Omental fat pad (tissue), 4 donors: ENCODE measurements at places on chromosomes 16 and 17. TPM values are rescaled to one million over a fixed set of nuclear protein-coding genes. Genes with fewer than 3 reads are reported as not detected.

Gene MYH1
- not detected for total RNA-seq

DNA sequence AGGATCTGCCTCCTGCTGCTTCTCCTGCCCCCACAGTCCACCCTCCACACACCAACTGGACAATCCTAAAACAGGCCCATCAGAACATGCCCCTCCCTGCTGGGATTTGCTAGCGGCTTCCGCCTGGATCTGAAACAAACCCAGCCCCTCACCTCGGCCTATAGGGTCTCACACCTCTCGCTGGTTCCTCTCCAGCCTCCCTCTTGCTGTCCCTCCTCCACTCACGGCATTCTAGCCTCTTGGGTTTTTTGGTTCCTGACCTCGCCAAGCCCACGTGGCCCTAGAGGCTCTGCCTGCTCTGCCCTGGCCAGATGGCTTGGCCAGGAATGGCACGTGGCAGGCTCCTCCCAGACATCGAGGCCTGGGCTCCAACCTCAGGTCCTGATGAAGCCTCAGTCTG is 15.7 kb upstream of the MTSS2 start:
- DNase-seq, result no peak

GRCh38 chr17:77493901-77494663 is 353.3 kb downstream of the SEC14L1 start:
- DNase-seq, result peak; percentile 14

Gene NECAB2
- not detected for total RNA-seq

Gene LGALS9B
- not detected for total RNA-seq

- DNase-seq, result no peak
Observed at GRCh38 chr17:63412234-63412633, 33.9 kb downstream of the CYB561 start.
